ENCODE measurements at places on chromosomes 3 and 15.
A peak's percentile ranks its signal among the peaks of the same experiment; 100 is the strongest.

- no peak for DNase-seq
These were observed 194.9 kb downstream of the FOXP1 start for GRCh38 chr3:71388535-71389120.

DNA sequence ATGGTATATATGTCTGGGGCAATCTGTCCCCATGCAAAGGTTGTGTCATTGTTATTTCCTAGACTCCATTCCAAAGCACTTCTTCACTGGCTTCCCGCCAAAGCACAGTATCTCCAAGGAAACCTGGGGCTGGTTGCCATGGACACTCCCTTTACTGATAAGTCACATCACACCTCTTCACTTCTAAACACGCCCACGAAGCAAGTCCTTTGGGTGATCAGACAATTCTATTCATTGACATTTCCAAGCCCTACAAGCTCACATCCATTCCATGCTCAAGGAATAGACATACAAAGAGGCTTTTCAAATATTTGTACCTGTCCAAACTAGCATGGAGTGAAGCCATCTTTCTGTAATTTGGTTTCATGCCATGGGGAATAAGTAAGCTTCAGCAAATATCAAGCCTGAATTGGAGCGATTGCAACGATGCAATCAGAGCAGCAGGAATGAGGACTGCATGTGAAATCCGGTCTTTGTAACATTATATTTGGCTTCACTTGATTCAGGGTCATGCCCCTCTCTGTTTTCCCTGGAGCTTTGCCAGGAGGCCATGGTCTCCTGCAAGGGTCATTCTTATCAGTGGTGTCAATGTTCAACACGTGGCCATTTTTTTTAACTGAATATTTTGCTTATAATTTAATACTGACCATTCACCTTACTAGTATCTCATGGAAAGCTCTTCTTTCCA is 201.6 kb upstream of the TMC3 start:
- DNase-seq, result no peak

GRCh38 chr3:77571971-77572715 is 532.2 kb downstream of the ROBO2 start:
- DNase-seq, result no peak

DNA sequence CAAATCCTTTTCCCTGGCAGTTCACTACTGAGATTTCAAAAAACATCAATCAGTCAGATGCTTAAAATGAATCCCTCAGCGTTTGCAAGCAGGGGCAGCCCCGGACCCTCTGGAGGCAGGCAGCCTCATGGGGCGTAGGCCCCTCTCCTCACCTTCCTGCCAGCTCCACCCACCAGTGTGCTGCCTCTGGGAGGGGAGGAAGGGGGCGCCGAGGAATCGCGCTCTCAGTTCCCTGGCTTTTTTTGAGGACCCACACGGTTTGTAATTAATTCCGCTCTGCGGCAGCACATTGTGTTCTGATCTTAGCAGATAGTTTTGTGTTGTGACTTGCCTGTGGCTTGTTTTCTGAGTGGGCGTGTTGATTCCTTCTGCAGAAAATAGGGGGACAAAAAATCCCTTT is 159.9 kb downstream of the KLF13 start:
- no peak for DNase-seq

DNA sequence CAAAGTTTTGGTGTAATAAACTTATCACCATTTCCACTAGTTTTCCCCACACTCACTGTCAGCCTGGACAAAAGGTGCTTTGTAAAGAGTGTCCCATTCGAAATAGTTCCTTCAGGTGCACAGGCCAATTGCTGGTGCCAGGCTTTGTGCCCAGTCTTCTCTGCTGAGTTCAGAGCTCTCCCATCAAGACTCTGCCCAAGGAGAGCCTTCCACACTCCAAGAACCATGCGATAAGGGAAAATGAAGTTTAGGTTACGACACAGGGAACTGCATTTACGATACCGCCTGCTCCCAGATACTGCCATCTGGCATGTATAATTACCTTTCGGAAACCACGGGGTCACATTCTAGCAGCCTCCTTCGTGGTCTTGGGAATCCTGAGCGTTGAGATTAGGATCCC is 379.6 kb downstream of the MECOM start:
- no peak for DNase-seq

DNA sequence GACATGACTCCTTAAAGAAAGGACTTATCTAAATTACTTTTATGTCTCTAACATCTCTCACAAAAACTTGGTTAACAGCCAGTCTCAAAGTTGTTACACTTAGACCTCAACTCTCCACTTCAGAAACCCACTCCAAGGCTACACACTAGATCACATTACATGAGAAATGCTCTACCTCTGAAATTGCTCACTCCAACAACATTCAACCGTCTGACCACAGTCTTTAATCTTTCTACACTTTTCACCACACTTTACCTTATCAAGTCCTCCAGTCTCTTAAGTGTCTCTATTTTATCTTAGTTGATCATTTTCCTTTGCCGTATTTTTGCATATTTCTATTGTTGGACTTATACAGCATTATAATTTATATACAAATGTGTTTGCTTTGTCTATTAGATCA is 5.8 kb downstream of the SLC12A6 start:
- no peak for DNase-seq

- DNase-seq, result peak; percentile 55
These were observed 62.8 kb upstream of the CMTM8 start for GRCh38 chr3:32175607-32176197.

GRCh38 chr3:4416427-4416945 is 50.6 kb downstream of the SUMF1 start:
- DNase-seq, result no peak

DNA sequence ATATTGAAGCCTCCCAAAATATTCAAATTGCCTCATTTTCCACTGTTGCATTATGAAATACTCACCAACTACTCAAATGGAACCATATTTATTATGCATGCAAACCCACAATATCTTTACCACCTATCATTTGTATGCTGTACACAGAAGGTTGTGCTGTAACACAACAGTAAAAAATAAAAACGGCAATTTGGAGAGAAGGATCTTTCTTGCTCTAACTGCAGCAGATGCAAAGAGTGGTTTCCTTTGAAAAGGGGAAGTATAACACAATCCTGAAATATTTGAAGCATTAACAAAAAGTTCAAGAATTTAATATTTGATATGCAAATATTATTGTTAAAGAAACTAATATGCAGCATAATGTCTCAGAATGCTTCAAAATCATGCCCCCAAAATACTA is 244.5 kb upstream of the SUCLG2 start:
- DNase-seq, result no peak

- no peak for DNase-seq
These were observed 903.7 kb downstream of the EPHA3 start for GRCh38 chr3:90011131-90011530.

DNA sequence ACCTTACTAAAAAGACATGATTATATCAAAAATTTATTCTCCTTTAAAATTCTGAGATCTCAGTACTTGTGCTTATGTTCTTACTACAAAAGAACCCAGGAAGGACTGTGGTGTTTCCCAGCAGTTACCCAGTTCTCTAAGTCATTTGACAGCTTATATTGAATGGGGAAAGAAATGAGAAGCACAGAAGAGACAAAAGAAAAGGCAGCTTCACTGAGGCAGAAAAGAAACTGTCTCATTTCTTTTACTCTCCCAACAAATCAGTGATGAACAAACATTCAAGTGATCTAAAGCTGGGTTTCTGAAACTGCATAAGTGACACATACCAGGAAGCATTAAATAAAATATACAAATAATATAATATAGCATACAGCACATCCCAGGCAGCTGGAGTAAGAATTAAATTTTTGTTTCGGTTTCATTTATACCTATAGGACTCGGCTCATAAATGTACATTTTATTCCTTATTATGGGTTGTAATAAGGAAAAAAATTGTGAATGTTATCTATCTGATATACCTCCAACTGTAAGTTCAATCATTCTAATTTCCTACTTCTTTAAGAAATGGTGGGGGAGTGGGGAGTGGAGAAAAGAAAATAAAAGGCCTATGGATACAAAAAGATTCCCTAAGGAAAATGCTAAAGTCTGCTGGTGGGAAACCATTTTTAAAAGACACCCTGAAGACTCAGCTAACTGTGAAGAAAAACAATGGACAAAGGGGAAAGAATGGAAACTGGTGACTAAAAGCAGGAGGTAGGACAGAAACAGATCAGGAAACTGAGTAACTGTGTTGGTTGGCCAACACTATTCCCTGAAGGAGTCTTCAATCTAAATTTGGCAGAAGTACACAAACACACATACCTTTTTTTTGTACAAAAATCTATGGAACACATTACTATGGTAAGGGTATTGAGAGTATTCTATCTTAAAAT is 156.8 kb downstream of the TBC1D5 start:
- no peak for DNase-seq

DNA sequence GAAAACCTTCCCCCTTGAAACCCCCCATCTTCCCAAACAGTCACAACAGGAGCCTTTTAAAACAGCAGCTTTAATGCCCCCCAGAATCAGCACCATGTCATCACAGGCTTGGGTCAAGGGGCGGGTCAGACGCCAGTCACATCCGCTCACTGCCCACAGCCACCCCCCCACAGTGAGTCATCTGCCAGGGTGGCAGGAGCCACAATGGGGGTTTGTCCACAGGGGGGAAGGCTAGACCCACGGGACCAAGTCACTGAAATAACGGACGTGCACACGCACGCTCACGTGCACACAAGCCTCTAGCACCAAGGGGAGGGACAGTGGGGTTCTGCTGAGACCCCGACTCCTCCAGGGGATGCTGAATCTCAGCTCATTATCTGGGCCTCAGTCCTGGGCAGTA is 441 bp upstream of the UCN2 start:
- no peak for DNase-seq

- DNase-seq, result no peak
These were observed 37.9 kb downstream of the CLK3 start for GRCh38 chr15:74653426-74654102.

GRCh38 chr15:90550919-90551318 is 21.2 kb downstream of the CRTC3 start:
- no peak for DNase-seq

GRCh38 chr15:51750186-51750585 is 1.2 kb upstream of the TMOD2 start:
- no peak for DNase-seq

DNA sequence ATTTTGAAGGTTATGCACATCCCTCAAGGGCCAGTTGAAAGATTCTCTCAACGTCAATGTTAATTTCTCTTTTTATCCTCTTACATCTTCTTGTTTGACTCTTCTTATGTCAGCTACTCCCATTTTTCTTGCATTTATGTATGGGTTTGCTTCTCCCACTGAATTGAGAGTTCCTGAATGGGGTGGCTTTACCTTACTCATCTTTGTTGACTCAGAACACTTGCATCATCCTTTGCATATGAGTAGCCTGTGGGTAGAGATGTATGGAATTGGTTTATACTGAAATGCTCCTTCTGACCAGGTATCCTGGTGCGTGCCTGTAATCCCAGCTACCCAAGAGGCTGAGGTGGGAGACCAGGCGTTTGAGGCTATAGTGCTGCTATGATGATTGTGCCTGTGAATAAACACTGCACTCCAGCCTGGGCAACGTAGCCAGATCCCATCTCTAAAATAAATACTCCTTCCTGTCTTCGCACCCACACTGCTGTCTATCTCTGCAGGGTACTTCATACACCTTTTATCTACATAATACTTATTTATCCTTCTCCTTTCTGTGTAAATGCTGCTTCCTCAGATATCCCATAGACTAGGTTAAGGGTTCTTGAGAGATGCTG is 123.6 kb upstream of the DPH6 start:
- no peak for DNase-seq

DNA sequence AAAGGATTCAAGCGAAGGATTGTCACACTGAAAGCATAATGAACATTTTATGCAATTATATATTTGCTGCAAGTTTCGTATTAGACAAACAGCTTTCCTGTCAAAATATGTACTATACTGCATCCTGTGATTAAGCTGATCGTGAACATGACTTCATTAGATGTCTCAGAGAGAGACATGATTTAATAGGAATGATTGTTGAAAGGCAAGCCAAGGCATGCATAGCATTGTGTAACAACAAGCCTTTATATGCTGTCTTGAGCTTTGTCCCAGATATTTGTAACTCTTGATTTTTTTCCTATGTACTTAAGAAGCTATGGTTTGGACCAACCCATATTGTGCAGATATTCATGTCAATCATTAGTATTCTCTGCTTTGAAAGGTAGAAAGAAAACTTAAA is 309.1 kb downstream of the KCNH8 start:
- no peak for DNase-seq

- no peak for DNase-seq
These were observed 6.0 kb upstream of the GRAMD1C start for GRCh38 chr3:113832477-113833164.

DNA sequence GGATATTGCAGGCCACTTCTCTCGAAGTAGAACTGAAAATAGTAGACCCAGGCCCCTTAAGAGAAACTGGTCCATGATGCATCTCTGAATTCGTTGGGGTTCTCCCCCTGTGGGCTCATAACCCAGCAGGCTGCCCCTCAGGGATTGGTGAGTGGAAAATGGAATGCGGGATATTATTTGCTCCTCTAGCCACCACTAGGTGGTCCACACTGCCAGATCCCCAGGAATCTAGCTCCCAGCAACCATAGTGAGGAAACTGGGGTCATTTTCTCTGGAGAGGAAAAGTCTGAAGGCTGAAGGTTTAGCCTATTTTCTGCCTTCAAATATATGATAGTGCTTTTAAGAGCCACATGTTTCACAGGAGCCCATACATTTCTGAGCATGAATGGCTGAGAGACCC is 6.7 kb downstream of the CX3CR1 start:
- no peak for DNase-seq

- DNase-seq, result no peak
These were observed 50.3 kb downstream of the LSM3 start for GRCh38 chr3:14228681-14229470.

DNA sequence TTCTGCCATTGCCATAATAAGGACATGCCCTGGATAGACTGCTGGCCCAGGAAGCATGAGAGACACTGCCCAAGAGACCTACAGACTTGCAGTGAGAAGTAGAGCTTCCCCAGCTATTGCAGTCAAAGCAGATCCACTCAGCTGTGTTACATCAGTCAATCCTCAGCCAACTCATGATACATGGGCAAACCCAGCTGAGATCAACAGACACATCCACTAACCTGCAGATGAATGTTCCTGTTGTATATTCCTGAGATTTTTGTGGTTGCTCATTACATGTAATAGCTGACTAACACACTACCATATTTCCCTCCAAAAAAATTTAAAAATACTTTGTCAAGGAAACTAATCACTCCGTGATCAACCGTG is 68.6 kb downstream of the DCLK3 start:
- DNase-seq, result no peak

GRCh38 chr3:31290046-31290445 is 242.7 kb upstream of the STT3B start:
- no peak for DNase-seq

- DNase-seq, result no peak
These were observed 4.7 kb downstream of the FOXL2 start for GRCh38 chr3:138942271-138942670.

GRCh38 chr3:71244826-71245488 is 338.6 kb downstream of the FOXP1 start:
- DNase-seq, result no peak

DNA sequence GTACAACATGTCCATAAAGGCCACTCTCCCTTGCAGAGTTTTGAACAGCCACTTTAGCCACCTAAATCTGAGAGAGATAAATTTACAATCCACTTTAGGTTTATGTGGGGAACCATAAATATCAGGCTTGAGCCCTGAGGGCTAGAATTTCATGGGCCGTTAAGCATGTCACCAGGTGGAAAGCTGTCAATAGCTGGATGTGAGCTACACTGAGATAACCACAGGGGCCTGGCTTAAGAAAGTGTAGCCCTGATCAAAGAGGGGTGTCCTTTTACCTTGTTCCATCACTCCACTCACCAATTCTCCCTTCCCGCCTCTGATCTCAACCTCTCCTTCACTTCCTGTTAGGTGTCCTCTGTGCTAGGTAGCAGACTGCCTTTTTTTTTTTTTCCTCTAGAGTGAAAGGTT is 172.8 kb upstream of the ICE2 start:
- no peak for DNase-seq
